ENCODE measurements at places on chromosomes 3 and 15. TPM values are rescaled to one million over a fixed set of nuclear protein-coding genes. Genes with fewer than 3 reads are reported as not detected.

The MORC1 gene
- total RNA-seq = not detected

The PROK2 gene
- not detected for total RNA-seq

The IGF1R gene
- total RNA-seq = 50.9 TPM

The ERICH6 gene
- not detected for total RNA-seq

The RTP3 gene
- not detected for total RNA-seq

The DNAJA4 gene
- 21.3 TPM for total RNA-seq
